Activated T-helper 17 cell treated with anti-CD3 and anti-CD28 coated beads, Interleukin-2, amount 50 U/mL, for 72 hours (primary cell): ENCODE measurements at places on chromosomes 7 and 10. TPM values are rescaled to one million over a fixed set of nuclear protein-coding genes. Genes with fewer than 3 reads are reported as not detected.

- ATAC-seq: no peak
Measured at GRCh38 chr10:125062227-125062913, 98.0 kb downstream of the CTBP2 start.

- no peak for ATAC-seq
Measured at GRCh38 chr10:12360461-12360860, 11.1 kb downstream of the CAMK1D start.

DNA sequence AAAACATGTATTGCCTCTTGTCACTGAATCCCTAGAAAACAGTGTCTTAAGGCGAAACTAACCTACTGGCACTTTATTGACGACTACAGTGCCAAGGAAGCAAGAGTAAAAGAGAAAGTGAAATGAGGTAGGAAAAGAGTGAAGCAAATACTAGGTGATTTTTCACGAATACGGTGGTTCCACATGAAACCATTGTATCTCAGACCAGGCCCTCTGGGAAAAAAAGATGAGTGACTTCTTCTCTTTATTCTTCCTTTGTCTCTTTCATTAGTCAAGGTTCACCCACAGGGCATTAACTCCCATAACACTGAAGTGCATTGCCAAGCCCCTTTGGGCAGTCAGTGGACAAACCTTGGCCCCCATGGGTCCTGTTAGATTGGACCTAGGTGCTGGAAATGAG lies 16.2 kb upstream of the MACC1 start:
- ATAC-seq: no peak

DNA sequence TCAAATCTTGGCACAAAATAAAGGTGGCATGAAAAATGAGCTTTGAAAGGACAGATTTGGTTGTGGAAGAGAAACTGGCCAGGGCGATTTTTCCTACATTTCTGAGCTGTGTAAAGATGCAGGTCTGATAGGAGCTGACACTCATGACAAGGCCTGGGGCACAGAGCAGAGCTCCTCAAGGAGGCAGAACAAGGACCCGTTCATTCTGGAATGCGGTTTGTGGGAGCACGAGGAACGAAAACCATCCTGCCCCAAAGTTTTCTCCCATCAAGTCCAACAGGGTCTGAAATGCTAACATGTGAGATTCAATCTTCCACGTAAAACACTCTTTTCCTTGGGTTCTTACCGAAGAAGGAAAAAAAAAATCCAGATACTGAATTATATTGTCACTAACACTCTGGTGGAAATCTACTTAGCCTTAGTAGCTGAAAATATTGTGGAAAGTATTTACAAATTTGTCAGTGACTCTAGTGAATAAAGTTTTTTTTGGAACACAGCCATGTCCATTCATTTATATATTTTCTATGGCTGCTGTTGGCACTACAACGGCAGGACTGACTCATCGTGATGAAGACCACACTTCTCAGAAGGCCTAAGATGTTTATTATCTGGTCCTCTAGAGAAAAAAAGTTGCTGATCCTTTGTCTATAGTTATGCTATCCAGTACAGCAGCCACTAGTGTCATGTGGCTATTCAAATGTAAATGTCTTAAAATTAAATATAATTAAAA lies 215.7 kb downstream of the BAMBI start:
- no peak for ATAC-seq

DNA sequence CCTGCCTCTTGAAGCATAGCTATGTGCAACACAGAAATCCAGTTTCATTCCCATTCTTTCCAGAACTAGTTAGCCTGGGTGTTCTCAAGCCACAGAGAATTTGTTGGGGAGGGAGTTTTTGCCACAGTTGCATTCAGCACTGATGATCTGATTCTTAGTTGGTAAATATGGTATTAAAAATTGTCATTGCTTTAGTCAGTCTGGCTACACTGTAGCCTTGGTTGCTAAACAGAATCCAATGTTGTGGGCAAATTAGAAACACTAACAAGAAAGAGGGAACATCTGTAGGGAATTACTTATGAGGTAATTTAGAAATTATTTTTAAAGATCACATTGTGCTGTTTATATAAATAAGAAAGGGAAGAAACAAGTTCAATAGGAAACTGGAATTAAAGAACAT lies 57.0 kb upstream of the CC2D2B start:
- ATAC-seq: no peak

The FHIP2A gene
- 31.2 TPM for total RNA-seq

The SLC29A4 gene
- 1.5 TPM for total RNA-seq
